ENCODE measurements at places on chromosomes 4 and X. TPM values are rescaled to one million over a fixed set of nuclear protein-coding genes. Genes with fewer than 3 reads are reported as not detected.

DNA sequence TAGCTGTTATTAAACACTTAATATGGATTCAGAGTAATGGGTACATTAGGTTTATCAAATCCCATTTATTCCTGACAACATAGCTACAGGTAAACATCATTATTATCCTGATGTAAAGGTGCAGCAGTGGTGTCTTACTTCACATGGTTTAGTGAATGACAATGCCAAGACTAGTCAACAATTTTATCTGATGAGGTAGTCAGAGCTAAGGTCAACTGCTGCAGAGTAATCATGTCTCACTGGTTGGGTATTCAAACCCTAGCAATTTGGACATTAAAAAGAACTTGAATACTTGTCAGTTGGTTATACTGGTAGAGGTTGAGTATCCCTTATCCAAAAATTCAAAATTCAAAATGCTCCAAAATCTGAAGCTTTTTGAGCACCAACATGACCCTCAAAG lies 117.6 kb downstream of the MAB21L2 start:
- DNase-seq, result no peak

GRCh38 chrX:32985544-32985943 lies 225.8 kb downstream of the DMD start:
- DNase-seq, result no peak

DNA sequence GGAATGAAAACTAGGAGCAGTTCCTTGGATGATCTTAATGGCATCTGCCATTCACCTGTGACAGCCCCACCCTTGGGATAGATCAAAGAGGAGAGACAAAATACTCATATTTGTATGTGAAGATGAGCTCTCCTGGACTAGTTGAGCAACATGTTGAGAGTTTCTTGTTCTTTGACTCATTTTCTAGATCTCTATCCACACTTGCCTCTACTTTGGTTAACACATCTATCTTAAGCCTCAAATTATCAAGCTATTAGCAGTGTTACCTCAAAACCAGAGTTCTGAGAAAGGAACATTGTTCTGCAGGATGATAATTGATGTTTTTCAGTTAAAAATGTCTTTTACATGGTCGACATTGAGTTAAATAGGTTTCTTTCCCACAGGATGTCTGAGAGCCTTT lies 94.2 kb upstream of the TEX13D start:
- DNase-seq, result no peak

DNA sequence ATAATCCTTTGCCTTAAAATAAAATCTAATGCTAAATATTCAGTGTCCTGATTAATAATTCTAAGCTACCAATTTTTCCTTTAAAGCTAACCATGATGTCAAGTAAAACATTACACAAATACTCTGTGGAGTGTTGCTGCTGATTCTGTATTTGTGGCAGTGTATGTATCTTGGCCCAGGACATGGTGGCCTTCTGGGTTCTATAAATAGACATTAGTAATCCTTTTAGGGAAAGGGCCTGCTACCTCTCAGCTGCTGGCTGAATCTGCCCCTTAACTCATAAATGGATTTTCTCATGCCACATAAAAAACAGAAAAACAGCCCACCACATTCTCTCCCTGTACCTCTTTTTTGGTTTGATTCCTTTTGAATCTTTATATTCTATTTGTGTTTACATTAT lies 1.2 kb upstream of the XK start:
- DNase-seq, result no peak

- DNase-seq, result no peak
Measured at GRCh38 chr4:145929415-145930178, 9.0 kb downstream of the ZNF827 start.

GJB1 gene
- total RNA-seq, result 0.19 TPM

FAM3A gene
- 34.9 TPM for total RNA-seq
